GM12864 (cell line): ENCODE measurements at places on chromosomes 2 and 18.

DNA sequence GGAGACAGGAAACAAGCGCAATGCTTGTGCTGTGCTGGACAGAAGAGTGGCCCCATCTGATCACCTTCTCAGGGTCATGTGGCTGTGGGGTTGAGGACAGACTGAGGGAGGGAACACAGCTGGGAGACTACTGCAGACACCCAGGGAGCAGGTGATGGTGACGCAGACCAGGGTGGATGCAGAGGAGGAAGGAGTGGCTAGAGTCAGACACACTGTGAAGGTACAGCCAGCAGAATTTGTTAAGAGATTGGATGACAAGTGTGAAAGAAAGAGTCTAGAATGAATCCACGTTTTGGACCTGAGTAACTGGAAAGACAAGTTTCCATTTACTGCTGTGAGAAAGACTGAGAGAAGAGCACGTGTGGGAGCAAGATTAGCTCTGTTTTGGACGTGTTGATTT, 15.9 kb upstream of the POMC start:
- DNase-seq = no peak

DNA sequence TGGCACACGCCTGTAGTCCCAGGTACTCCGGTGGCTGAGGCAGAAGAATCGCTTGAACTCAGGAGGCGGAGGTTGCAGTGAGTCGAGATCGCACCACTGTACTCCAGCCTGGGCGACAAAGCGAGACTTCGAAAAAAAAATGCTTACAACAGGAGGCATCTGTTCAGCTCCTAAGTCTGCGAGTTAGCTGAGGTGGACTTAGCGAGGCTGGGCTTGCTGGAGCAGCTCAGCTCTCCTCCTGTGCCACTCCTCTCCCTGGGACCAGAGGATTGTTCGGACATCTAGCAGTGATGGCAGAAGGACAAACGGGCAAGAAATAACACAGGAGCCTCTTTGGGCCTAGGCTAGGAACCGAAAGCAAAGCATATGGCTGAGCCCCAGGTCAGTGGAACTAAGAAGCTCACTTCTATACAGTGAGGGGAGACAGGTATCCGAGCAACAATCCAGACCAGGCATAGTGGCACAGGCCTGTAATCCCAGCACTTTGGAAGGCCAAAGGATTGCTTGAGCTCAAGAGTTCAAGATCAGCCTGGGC, 260.1 kb downstream of the GLI2 start:
- DNase-seq = no peak

DNA sequence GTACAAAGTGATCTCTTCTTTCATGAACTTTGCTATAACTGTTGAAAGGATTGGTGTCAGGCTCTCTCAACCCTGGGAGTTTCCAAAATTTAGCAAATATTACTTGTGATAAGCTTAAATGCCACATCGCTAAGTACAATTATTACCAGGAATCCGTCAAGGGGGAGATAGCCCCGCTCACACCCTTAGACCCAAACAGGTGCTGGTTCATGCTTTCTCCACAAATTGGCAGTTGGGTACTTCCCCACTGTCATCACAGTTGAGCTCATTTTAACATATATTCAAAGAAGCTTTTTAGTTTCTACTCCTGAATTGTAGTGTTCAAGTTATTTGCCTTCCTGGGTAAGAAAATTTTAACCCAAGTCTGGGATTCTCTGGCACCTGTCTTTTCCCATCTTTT, 29.8 kb upstream of the EPB41L5 start:
- DNase-seq = no peak

GRCh38 chr2:152031747-152032306, 67.0 kb downstream of the CACNB4 start:
- no peak for DNase-seq

DNA sequence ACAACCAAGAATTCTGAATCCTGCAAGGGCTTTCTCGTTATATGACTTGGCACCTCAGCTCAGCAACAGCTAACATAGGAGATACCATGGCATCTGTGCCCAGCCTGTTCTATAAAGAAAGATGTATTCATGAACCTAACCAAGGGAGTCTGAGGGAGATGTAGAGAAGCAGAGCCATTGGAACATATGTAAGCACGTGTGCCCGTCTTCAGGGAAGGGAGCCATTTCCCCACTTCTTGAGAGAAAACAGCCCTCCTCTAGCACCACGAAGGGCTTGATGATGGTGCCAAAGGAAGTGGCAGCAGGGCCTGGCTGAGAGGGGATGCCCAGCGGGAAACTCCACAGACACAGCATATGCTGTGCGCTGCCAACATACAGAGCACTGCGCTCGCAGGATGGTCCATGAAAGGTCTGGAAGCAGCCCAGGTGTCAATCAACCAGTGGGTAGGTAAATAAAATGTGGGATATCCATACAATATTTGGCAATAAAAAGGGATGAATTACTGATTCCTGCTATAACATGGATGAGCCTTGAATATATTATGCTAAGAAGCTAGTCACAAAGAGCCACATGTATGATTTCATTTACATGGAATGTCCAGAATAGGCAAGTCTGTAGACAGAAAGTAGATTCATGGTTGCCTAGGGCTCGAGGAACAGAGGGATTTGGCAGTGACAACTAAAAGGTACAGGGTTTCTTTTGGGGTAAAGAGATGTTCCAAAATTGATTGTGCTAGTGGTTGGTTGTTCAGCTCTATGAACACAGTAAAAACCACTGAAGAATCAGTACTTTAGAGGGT, 16.1 kb downstream of the TMEM247 start:
- DNase-seq = no peak

DNA sequence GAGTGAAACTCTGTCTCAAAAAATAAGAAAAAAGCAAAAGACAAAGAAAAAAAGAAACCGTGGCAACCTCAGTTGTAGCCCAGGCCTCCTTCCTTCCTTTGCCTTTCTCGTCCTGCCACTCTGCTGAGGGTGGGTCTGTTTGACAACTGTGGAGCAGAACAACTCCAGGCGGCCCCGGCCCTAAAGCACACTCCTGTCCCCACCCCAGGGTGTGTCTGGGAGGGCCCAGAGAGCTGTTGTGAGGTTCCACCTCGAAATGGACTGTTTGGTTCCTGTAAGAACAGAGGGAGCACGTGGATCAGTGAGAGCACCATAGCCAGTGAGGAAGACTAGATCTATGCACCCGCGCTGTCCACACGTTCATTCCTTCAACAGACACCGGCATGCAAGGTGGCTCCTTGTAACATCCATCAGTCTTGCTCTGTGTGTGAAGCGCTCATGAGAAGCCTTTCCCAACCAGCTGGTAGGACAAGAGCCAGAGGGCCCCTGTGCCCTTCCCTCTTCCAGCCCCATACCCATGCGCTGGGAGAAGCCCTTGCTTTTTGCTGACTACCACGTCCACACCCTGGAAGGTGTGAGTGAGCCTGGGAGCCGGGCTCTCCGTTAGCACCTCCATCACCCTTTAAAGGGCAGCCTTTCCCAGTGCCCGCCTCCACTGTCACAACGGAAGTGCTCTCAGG, 61.6 kb downstream of the SOWAHC start:
- DNase-seq = no peak

DNA sequence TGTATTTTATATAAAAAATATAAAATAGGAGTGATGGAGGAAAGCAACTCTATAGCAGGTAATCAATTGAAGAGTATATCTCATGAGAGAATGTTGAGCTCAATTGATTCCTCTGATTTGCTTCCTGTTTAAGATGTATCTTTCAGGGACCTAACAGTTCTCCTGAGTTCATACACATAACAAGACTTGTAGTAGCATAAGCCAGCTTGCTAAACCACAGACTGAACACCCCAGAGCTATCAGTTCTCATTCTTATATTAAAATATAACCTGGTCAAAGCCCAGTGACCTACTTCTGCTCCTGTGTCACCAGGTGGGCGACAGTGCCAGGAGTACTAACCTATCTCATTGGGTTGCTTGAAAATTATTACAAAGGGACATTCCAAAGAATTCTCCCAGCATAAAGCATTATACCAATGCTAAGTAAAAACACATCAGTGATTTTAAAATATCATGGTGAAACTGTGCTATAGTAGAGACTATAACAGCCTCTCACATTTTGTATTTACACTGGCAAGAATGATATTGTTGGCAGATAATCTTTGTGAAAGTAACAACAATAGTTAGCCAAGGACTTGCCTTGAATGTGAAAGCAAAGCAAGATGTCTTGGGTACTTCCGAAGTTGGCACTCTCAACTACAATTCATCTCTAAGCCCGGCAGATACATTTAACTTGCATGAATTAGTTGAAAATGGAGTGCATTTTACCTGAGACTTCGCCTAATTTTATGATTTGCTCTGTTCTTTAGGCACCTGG, 40.8 kb upstream of the CDH20 start:
- no peak for DNase-seq

- no peak for DNase-seq
Observed at GRCh38 chr2:26786207-26787028, 562 bp downstream of the CENPA start.

- DNase-seq = no peak
Observed at GRCh38 chr18:2968606-2969005, 44.3 kb downstream of the LPIN2 start.

- DNase-seq = no peak
Observed at GRCh38 chr2:201707753-201708152, 9.3 kb upstream of the MPP4 start.

- no peak for DNase-seq
Observed at GRCh38 chr18:58870130-58870529, 5.5 kb downstream of the ZNF532 start.

GRCh38 chr2:2269426-2269825, 61.6 kb downstream of the MYT1L start:
- no peak for DNase-seq

DNA sequence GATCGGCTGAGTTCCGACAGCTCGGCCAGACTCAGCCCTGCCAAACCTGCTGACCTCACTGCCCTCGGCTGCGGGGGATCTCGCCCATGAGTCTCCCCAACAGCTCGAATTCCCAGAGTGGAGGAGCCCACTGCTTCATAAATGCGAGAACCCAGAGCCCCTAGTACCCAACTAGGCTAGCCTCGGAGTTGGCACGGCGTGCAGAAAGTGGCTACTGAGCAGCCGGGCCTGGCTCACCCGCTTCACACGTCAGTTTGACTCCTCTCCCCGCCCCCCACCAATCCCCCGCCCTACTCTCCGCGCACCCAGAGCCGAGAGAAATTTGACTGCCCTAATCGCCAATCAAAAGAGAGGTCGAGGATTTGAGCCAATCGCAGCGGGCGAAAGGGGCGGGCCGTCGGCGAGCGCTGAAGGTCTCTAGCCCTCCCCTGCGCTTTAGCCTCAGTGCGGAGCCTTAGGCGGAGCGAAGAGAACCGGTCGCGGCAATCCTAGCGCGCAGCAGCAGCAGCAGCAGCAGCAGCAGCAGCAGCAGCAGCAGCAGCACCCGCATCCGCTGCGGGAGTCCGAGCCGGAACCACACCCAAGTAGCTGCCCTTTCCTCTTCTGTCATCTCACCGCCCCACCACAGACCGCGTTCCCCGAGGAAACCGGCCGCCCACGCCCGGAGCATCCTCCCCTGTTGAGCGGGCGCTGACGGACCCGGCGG, at the start of gene GLS:
GLS (plus strand) TSS at position 444 of the 706 bp plus-strand sequence. CDS start 264 bp downstream, outside the sequence.
- DNase-seq = peak; percentile 92

DNA sequence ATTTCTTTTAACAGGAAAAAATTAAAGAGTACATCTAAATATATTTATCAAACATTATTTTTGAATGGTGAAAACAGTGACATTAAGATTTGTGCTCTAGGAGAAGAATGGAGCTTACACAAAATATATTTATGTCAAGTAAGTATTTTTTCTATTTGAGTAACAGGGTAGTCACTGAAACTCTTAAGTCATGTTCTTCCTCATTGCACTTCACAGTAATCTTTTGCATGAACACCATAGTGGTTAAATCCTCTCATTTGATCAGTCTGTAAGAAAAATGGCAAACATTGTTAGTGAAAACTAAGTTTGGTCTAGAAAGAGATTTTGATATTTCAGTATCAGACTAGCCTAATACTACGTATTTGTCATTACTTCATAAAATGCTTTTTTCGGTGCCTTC, 8.1 kb downstream of the GMCL1 start:
- DNase-seq = no peak

- no peak for DNase-seq
Observed at GRCh38 chr2:214889301-214889700, 79.8 kb upstream of the BARD1 start.

DNA sequence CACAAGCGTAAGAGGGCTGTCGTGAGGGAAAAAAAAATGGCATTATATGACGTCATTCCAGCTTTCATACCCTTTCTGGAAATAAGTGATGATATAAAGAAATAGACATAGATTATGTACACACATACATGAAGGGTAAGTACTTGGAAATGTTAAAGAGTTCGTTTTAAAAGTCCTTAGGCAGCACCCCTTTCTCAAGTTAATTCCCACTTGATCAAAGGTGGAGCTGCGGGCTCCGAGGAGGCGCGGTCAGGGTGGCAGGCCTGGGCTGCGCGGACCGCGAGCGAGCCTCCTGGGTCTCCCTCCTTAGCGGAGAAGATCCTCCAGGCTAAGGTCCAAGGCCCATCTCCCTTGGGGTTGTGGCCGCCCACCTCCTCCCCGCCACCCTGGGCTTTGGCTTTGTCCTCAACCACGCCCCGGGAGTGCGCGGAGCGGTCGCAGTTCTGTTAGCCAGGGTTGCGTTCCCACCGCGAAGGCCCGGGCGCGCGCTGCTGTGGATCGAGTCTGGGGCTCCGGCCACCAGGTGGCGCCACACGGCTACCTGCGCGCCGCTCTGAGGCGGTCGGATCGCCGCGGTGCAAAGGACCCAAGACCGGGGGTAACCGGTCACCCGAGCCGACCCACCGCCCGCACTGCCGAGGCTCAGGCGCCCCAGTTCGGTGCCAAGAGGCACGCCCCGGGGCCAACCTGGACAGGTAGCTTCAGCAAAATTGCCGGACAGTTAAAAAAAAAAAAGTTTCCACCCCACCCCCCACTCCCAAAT, 66.8 kb downstream of the HNRNPLL start:
- DNase-seq = no peak

DNA sequence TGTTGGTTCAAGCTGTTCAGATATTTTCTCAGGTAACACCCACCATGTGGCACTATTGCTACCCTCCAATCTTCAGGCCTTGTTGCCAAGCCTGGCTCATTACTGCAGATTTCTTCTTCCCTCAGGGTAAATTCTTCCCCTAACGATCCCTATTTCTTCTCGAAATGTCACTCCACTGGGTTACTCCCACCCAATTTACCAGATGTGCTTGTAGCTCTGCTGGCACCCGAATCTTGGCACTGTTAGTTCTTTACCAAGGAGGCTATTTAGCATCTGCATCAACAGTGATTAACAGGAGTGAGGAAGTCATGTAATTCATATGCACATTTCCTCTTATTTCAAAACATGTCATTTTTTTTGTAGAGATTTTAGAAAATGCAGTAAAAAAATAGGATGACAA, 217.1 kb upstream of the CYRIA start:
- no peak for DNase-seq
